ENCODE measurements at places on chromosomes 1 and 21.

DNA sequence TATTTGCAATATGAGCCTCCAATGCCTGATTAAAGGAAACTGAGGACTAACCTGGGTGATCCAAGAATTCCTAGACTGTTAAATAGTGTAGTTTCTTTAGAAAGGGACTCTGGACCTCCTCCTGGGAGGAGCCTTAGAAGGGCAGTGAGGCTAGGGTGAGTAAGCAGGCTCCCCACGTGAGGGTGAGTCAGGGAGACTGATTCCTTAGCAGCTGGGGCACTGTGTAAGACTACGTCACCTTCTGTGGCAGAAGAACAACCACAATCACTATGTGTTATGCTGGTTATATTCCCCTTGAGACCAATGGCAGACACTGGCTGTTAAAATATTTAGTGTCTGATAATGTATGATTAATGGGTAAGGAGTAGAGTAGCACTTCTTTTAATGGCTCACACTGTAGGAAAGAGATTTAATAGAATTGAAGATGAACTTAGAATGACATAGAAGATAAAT lies 53.3 kb upstream of the SYT14 start:
- DNase-seq: peak; percentile 28

- DNase-seq: no peak
Observed at GRCh38 chr1:90534663-90535295, 182.3 kb downstream of the BARHL2 start.

GRCh38 chr1:167922611-167923074 lies 8.7 kb upstream of the ADCY10 start:
- no peak for DNase-seq

GRCh38 chr1:54335755-54336108 lies 70.5 kb downstream of the SSBP3 start:
- DNase-seq: no peak

DNA sequence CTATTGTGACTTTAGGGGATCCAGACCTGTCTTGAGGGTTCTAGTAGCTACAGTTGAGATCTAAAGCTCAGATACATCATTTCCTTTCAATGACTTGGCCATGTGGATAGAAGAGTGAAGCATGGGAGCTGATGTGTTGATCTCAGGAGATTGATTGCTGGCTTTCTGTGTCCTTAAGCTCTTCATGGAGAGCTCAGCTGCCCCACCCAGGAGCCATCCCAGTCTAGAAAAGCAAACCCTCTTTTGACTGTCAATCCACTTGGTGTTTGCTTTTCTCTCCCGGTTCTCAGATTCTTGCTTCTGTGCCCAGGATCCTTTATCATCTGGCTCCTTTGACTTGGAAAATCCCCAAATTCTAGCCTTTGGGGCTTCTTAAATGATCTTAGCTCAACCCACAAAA lies 87.2 kb downstream of the ATP1A1 start:
- DNase-seq: no peak

- DNase-seq: no peak
Observed at GRCh38 chr21:17819877-17820229, 697 bp upstream of the C21orf91 start.

DNA sequence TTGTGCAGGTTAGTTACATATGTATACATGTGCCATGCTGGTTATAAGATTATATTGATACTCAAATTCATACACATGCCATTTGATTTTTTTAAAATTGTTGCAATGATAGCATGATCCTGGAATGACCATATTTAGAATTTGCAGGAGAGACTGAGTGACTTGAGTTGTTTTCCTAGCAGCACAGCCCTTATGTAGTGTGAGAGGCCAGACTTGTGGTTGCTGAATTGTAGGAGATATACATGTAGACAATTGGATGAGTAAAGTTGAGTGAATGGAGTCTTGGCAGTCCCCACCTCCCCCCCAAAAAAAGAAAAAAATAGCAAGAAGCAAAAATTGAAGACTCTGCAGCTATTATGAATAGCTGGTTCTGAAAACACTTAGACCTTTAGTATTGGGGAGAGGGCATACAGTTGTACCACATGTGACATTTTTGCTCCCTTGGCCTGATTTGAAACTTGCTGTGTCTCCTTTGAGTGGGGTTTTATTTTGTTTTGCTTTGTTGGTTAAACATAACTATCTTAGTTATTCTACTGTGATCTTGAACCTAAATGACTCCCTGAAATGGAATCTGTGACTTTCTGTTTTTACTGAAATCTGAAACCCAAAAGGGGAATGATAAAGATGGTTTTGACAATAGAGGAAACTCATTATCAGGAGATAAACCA lies 280.3 kb downstream of the HMCN1 start:
- DNase-seq: no peak

DNA sequence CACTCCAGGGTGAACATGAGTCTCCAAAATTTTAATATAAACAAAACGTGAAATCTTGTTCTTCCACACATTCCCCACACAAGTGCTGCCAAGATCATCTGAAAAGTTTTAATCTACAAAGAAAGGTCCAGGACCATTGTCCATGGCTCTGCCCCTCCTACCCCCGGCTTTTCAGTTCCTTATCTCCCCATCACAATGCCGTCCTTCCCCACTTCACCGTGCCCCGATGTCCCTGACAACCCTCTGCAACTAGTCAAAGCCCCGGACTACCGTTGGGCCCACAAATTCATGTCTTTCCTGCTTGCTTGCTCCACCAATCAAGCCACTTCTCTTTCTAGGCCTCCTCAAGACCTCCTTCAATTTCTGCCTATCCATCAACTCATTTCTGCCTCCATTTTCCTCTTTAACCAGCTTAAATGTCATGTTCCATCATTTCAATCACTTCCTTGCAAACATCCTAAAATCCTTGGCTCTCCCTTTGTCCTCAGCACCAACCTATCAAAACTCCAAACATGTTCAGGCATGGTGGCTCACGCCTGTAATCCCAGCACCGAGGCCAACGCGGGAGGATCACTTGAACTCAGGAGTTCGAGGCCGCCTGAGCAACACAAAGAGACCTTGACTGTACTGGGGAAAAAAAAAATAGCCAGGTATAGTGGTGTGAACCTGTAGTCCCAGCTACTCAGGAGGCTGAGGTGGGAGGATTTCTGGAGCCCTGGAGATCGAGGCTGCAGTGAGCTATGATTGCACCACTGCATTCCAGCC lies 14.0 kb upstream of the BMP8B start:
- no peak for DNase-seq

DNA sequence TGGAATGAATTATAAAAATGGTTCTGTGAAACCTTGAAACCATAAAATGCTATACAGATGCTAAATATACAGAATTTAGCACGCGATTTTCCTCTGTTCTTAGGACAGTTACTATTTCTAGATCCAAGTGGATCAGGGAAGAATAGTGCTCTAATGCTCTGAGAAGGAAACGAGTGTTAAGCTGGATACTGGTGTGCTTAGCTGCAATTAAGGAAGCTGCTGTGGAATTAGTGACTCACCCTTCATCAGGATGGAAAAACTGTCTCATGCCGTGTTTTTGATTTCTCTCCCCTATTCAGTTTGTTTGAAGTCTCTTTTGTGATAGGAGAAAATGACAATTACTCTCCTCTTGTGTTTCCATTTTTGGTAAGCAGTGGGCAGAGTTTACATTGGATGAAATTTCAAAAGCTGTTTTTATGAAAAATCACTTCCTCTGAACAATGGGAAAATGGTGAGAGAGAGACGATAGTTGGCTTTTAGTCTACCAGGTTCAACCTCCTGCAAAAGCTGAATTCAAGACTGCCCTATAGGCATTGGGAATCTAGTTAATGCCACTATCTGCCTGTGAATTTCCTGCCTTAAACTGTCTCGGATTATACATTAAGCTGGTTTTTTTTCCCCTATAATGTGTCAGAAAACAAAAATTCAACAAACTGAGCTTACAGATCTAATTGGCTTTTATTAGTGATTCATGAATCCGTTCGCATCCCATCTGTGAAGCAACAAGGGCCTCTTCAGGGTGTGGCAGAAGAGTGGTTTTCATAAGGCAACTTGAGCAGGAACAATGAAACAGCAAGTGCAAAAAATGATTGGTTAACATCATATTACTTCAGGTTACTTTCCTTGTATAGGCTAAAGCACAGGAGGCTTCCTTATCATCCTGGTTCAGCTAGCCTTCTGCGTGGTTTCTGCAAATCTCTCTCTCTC lies 179.8 kb downstream of the ST6GALNAC3 start:
- no peak for DNase-seq

GRCh38 chr1:170032531-170033280 lies 41.8 kb downstream of the KIFAP3 start:
- DNase-seq: no peak

GRCh38 chr1:49106445-49106844 lies 329.8 kb upstream of the BEND5 start:
- DNase-seq: no peak

- no peak for DNase-seq
Observed at GRCh38 chr21:45634511-45635183, 8.9 kb upstream of the PCBP3 start.

GRCh38 chr1:181646710-181647109 lies 163.4 kb downstream of the CACNA1E start:
- DNase-seq: no peak

GRCh38 chr1:110321846-110322245 lies 17.3 kb upstream of the RBM15 start:
- DNase-seq: no peak

DNA sequence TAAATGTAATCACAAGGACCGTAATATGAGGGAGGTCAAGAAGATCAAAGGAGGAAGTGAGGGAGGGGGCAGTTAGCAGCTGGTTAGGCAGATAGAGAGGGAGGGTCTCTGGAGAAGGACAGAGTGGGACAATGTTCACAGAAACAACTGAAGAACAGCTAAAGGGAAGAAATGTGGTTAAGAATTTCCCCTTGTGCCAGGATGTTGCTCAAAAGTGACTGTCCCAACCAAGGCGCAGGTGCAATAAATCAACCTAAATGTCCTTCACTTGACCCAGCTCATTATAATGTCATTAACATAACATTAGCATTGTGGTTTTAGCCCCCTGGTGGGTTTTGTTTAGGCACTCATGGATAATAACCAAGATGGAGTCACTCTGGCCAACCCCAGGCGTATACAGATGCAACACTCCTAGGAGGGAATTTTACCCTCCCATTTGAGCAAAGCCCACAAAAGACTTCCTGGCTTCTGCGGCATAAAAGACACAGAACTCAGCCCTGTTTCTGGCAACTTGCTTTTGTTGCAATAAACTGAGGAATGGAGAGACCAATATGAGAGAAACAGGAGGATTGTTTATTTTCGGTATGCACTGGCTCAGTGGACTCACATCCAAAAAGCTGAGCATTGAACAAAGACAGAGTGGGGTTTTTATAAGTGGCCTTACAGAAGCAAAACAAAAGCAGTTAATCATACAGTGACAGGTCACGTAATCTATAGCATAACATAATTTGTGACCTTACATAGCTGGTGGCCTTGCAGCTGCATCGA lies 7.3 kb upstream of the CA6 start:
- DNase-seq: no peak

DNA sequence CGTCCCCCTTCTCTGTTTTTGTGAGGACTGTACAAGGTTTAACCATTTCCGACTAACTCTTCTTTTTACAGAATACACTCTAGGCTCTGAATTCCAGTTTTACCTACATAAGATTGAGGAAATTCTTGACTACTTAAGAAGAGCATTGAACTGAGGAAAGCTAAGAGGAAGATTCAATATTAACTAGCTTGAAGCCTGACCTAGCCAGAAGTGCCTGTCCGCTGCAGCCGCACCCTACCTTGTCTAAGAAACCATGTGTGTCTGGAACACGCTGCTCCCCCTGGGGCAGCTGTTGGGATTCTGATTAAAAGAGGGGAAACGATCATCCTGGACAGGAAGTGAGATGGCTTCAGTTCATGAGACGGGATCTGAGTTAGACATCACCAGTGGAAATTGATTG lies 28.9 kb downstream of the CA6 start:
- DNase-seq: no peak

DNA sequence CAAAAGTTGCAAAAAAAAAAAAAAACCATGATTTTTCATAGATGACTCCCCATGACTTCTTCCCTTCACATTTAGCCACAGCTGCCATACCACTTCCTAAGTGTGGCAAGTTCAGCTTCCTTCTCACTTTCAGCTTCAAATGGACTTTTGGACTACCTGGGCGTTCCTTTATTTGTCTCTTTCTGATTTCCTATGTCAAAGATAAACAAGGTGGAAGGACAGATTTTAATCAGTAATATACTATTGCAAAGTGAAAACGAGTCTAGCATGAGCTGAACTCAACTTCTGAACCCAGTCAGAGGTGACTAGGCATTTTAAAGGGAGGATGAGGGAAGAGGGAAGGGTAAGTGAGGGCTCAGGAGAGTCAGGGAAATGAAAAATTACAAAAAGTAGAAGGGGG lies 14.4 kb upstream of the SCCPDH start:
- DNase-seq: no peak

- no peak for DNase-seq
Observed at GRCh38 chr1:218995091-218995665, 178.5 kb upstream of the LYPLAL1 start.

DNA sequence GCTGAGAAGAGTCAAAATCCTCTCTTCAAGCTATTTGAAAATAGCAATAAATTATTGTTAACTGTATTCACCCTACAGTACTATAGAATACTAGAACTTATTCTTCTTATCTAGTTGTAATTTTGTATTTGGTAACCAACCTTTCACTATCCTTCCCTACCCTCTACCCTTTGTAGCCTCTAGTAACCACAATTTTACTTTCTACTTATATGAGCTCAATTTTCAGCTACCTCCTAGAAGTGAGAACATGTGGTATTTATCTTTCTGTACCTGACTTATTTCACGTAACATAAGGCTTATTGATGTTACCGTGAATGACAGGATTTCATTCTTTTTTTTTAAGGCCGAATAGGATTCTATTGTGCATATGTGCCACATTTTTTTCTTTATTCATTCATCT lies 30.0 kb downstream of the ZC3H11B start:
- no peak for DNase-seq

DNA sequence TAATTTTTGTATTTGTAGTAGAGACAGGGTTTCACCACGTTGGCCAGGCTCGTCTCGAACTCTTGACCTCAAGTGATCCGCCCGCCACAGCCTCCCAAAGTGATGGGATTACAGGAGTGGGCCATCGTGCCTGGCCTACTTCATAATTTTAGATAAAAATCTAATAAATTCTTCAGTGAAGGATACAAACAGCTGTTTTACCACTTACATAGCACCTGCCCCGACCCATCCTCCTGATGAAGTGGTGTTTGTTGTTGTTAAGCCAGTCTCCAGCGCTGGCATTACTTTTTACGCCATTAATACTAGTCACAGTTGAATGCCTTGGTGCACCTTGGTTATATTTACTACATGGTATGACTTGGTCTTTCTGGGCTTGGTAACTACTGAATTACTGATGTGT lies 12.3 kb upstream of the RAP1GAP start:
- no peak for DNase-seq

- DNase-seq: no peak
Observed at GRCh38 chr1:192327997-192328396, 11.2 kb downstream of the RGS21 start.

- peak; percentile 62 for DNase-seq
Observed at GRCh38 chr1:38029685-38030511, 16.7 kb downstream of the POU3F1 start.

- DNase-seq: no peak
Observed at GRCh38 chr1:7104339-7104738, 319.1 kb downstream of the CAMTA1 start.

- DNase-seq: no peak
Observed at GRCh38 chr1:167905182-167905581, 8.8 kb downstream of the ADCY10 start.

- no peak for DNase-seq
Observed at GRCh38 chr1:70355920-70356319, 1.4 kb upstream of the ANKRD13C start.

- no peak for DNase-seq
Observed at GRCh38 chr1:66374561-66375111, 159.3 kb upstream of the SGIP1 start.

GRCh38 chr1:235923466-235924021 lies 56.8 kb upstream of the LYST start:
- DNase-seq: no peak

Data from activated T-helper 9 cell treated with anti-CD3 and anti-CD28 coated beads, Interleukin-2, amount 50 U/mL, for 16 hours (primary cell).